ENCODE measurements at places on chromosomes 2 and 18.

DNA sequence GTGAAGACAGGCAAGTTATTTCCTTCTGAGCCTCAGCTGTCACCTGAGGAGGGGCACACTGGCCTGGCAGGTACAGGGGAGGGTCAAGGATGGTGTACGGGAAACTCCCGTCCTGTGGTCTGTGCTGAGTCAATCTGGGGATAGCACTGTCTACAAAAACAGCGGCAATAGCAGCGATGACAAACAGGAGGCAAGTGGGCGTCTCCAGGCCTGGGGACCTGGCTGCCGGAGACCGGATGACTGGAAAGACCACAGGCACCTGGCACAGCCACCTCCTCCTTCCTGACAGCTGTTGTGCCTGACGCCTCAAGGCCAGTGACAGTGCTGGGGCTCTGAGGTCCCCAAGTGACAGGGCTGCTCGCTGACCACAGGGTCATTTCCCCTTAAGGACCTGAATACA, 202.1 kb upstream of the HS6ST1 start:
- DNase-seq = no peak

GRCh38 chr18:36471393-36471792, 173.9 kb downstream of the FHOD3 start:
- DNase-seq = no peak

DNA sequence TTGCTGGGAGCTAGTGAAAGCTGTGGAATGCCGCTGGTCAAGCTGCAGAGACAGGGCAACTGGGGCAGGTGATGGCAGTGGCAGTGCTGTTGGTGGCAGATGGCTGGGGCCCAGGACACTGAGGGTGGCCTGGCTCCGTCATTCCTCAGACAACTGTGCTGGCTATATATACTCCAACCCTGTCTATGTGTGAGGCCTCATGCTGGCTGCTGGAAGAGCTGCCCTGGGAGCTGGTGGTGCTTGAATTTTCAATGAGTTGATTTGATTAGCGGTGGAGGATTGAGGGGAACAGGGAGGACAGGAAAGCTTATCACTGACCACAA, 66.5 kb upstream of the TMEM200C start:
- no peak for DNase-seq

DNA sequence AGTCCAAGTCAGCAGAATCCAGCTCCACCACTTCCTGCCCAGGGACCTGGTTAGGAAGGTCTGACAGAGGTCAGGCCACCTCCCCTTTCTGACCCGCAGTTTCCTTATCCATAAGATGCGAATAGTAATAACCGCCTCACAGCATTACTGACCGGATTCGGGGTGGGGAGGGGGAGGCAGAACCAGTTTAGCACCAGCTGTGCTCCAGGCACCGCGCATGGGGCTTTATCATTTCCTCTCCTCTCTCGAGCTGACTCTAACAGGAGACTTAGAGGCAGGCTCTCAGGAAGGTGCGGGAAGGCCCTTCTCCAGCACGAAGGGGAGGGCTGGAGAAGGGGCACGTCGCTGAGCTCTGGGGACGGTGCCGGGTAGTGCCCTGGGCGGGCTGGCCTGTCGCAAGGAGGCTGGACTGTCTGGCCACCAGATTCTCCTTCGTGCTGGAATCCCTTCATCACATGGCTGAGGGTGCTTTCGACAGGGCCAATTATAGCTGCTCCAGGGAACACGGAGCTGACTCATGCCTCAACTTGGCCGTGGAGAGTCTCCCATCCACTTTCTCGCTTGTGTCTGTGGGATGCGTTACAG, 5.7 kb downstream of the EHD3 start:
- DNase-seq = no peak

DNA sequence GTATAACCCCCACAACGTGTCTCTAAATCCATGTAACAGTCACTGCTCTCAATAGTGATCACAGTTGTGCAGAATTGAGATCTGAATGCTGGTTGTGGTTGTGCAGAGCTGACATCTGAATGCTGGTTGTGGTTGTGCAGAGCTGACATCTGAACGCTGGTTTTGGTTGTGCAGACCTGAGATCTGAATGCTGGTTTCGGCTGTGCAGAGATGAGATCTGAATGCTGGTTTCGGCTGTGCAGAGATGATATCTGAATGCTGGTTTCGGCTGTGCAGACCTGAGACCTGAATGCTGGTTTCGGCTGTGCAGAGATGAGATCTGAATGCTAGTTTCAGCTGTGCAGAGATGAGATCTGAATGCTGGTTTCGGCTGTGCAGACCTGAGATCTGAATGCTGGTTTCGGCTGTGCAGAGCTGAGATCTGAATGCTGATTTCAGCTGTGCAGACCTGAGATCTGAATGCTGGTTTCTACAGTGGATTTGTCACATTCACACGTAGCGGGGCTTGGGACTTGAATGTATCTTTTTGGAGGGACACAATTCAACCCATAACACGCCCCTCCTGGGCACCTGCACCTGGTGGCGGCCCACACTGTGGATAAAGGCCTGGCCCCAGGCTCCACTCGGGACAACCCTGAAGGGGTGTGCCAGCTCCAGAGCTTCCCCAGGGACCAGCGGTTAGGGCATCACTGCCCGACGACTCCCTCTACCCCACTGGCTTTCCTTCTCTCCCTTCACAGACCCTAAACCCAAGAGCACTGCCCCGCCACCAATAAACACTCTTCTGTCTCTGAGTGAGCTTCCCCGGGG, 51.1 kb upstream of the SLC66A3 start:
- no peak for DNase-seq

- DNase-seq = no peak
Measured at GRCh38 chr2:1060372-1060771, 109.7 kb downstream of the SNTG2 start.

DNA sequence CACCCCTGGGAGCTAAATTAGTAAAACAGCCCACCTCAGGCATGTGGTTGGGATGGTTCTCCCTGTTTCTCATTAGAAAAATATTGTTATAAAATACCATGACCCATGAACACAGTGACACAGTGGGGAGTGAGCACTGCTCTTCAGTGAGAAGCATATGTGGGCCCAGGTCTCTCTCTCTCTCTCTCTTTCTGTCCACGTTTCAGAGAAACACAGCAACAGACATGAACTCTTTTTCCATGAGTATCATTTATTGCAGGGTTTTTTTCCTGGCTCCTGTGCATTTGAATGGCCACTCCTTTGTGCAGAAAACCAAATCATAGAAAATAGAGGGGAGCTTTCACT, 41.2 kb downstream of the CYRIA start:
- DNase-seq = no peak

Measured in activated CD8-positive, alpha-beta memory T cell treated with anti-CD3 and anti-CD28 coated beads, Interleukin-2, amount 50 U/mL, for 4 hours (primary cell).